ENCODE measurements at places on chromosomes 6 and 20.

DNA sequence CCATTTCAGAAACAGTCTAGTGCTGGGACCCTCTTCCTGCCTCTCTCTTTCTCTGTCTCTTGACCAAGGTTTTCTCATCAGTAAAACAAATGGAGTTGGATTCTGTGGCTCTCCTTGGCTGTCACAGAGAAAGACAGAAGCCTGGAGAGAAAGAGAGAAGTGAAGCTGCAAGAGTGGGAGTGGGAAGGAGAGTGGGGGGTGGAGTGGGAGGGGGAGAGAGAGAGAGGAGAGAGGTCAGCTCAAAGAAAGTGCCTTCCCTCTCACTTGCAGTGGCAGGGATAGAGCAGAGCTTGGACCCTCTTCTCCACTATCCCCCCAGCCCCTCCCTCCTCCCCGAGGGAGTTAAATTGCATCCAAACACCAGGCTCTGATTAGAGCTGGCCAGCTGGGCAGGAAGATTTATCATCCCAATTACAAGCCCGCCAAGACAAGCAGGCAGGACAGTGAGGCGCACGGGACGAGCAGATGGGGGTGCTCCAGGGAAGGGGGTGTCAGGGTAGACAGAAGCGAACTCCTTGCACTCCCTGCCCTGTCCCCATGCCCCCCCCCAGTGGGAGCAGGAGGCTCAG lies 74.3 kb downstream of the CD40 start:
- no peak for DNase-seq

- no peak for DNase-seq
Measured at GRCh38 chr6:48075181-48075580, 35.8 kb downstream of the PTCHD4 start.

DNA sequence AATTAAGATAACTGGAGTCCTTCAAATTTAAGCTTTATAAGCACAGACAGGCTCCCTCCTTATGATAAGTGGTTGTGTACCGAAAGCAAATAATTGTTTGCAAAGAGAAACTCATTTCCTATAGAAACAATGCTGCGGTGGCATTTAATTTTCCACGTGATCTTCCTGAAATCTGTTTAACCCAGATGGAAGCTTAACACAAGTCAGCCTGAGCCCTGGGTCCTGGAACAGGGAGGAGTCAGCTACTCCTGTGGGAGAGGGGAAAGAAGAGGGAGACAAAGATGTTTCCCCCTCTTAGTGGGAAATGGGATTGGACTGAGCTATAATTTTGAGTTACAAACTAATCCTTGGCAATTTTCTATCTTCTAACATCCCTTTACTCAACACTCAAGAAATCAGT lies 136.5 kb downstream of the ELOVL4 start:
- no peak for DNase-seq

- DNase-seq = no peak
Measured at GRCh38 chr6:106452628-106453027, 92.1 kb downstream of the CRYBG1 start.

GRCh38 chr6:6697620-6698019 lies 109.1 kb downstream of the LY86 start:
- DNase-seq = no peak

- no peak for DNase-seq
Measured at GRCh38 chr6:135465307-135465706, 32.2 kb downstream of the AHI1 start.

DNA sequence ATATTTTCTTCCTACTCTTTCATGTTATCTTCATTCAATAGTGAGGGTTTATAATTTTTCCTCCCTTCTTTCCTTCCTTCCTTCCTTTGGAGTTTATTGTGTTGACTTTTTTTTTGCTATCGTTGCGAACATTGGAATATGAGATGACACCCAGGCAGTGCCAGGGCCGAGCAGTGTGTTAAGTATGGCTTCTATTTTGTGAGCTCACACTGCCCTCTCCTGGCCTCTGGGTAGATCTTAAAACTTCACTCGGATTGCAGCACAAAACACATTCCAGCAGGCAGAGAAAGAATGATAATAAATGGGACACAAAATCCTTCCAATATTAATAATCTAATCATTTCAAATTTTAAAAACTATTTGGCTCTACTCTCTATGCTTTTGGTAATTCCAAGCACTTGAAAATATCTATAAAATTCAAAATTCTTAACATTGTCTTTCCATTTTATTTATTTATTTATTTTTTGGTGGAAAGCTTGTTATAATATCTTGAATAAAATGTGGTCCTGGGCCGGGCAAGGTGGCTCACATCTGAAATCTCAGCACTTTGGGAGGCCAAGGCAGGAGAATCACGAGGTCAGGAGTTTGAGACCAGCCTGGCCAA lies 147.4 kb upstream of the OLIG3 start:
- peak; percentile 91 for DNase-seq

GRCh38 chr20:59625214-59625922 lies 21.0 kb downstream of the PHACTR3 start:
- DNase-seq = no peak

GRCh38 chr6:65064844-65065243 lies 642.2 kb downstream of the EYS start:
- DNase-seq = no peak
